SK-N-DZ (cell line): ENCODE measurements at places on chromosomes 1 and 21.

DNA sequence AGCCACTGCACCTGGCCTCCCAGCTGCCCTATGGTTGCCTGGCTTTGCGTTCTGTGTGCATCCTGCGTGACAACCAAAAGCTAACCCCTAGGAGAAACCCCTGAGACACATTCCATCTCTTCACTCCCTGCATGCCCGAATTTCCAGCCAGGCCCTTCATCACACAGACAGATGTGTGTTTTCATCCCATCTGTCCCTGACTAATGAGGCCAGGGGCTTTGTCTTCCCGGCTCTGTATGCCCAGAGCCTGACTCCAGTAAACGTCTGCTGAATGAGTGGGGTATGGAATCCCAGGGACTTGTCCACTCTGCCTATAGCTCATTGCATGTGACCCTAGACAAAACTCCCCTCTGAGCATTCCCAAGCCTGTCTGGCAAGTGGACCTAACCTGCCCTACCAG lies 9.6 kb downstream of the ESPN start:
- no peak for DNase-seq

DNA sequence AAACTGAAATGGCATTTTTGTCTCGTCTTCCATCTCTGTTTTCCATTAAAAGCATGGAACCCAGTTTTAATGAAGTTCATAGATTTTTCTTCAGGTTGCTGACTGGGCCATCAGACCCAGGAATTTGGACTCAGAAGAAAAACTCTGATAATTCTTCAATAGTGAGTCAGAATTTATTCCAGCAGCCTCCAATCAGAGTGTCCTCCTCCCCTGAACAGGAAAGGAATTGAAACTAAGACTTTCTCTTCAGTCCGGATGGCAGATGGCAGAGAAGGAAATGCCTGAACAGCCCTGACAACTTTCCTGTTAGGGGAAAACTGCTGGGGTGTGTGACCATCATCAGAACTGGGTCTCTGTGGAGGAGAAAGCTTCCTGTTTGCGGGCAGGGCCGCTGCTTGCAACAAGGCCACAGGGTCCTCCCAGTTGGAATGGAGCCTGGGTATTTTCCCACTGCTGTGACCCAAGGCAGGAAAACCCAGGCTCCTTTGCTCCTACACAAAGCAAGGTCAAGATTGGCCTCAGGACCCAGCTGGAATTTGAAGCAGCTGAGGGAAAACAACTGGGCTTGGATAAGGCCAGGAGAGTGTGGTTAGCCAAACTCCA lies 20.7 kb downstream of the CD34 start:
- no peak for DNase-seq

DNA sequence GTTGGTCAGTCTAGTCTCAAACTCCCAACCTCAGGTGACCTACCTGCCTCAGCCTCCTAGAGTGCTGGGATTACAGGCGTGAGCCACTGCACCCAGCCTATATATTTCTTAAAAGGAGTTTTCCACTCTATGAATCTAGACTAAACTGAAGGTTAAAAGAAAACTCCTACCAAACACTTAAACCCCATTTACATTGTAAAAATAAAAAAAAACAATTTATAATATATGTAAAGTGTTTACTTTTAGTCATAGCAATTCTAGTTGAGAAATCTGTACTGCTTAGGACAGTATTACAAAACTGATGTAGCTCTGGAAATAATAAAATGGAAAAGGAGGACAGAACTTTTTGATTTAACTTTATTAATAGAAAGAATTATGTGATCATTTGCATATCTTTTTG lies 9.5 kb downstream of the ASB17 start:
- no peak for DNase-seq

- no peak for DNase-seq
Observed at GRCh38 chr1:161131523-161132409, 701 bp downstream of the DEDD start.

- no peak for DNase-seq
Observed at GRCh38 chr1:167083066-167083665, 7.0 kb downstream of the GPA33 start.

- DNase-seq, result no peak
Observed at GRCh38 chr1:228411548-228412430, 4.9 kb downstream of the TRIM17 start.

DNA sequence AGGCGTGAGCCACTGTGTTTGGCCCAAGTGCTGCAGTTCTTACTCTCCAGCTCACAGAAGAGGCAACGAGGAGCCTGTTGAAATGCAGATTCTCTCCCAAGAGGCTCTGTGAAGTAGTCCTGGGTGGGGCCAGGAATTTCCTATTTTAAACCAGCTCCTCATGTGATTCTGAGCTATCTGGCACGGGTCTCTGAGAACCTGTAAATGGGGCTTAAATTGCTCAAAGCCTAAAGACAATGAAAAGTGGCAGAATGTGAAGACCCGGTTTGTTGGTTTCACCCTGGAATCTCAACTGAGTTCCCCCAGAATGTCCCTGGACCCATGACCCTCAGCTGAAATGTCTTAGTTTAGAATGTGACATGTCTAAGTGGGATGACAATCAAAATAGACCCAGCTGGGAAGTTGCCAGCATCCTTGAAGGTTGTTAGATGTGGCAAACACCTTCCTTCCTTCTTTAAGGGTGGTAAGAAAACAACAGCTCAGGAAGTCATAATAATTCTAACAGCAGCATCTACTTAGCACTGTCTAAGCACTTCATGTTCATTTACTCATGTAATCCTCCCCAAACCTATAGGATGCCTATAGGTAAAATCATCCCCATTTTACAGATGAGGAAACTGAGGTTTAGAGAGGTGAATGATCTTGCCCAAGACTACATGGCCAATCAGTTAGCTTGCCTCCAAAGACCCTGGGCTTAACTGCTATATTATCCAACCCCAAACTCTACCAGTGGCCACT lies 20.9 kb upstream of the ATP5PO start:
- no peak for DNase-seq

- DNase-seq, result no peak
Observed at GRCh38 chr1:61515096-61515495, 209.8 kb downstream of the TM2D1 start.

GRCh38 chr1:53942127-53942957 lies 3.2 kb downstream of the IFT25 start:
- DNase-seq, result no peak

DNA sequence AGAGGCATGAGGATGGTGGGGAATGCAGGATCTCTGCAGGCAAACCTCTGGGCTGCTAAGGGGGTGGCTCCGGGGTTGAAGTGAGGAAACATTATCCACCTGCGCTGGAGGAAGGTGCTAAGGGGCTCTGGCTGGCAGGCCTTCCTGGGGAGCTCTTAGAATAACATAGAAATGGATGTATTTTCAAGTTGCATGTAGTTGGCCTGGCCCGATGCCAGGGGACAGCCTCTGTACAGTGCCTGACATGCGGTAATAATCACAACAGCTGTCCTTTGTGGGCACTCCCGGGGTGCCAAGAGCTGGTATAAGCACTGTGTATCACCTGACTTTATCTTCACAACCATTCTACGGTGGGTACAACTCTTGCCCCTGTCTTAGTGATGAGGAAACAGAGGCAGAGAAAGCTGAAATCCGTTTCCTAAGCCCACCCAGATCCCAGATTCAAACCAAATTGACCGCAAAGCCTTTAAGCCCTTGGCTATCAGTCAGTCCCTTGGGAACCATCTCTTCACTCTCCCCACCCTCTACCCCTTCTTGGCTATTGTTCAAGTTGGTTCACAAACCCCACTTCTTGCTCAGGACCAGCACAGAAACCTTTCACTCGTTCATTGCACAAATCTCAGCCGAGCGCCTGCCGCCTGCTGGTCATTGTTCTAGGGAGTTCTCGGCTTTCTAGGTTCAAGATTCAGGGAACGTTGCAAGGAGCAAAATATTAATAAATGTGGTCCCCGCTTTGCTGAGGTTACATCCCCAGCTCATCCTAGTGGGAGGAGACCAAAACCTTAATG lies 30.9 kb downstream of the PADI4 start:
- DNase-seq, result no peak

- DNase-seq, result no peak
Observed at GRCh38 chr1:24914226-24915069, 15.6 kb downstream of the RUNX3 start.

- no peak for DNase-seq
Observed at GRCh38 chr1:8562881-8563865, 245.3 kb downstream of the SLC45A1 start.

- DNase-seq, result no peak
Observed at GRCh38 chr1:160308451-160309184, 23.7 kb upstream of the PEX19 start.

- DNase-seq, result no peak
Observed at GRCh38 chr1:64948905-64949833, 17.2 kb downstream of the JAK1 start.

DNA sequence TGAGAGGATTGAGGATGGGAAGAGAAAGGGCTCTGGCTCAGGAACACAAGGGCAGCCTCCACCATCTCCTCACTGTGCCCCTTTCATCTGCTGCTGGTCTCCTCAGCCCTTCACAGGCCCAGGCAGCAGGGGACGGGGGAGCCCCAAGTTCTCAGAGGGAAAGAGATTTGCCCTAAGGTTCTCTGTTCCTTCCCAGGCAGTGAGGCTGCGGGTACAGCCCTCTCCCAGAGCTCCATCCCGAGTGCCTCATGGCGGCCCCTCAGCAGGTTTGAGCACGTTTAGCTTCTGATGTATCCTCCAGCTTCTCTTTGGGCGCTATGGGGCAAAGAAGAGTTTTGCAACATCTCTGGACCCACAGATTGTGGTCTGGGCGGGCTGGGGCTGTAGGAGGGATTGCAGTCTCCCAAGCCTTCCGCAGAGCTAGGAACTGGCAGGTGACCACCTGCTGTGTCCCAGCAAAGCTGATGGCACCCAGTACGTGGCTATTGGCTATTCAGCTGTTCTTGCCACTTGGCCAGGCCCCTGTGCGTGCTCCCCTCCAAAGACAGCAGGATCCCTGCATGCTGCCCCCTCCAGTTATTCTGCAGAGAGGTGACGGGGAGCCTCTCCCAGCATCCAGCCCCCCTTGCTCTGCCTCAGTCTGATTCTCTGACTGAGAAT lies 10.1 kb downstream of the DISP3 start:
- no peak for DNase-seq

GRCh38 chr1:22379566-22379965 lies 72.1 kb upstream of the ZBTB40 start:
- no peak for DNase-seq

DNA sequence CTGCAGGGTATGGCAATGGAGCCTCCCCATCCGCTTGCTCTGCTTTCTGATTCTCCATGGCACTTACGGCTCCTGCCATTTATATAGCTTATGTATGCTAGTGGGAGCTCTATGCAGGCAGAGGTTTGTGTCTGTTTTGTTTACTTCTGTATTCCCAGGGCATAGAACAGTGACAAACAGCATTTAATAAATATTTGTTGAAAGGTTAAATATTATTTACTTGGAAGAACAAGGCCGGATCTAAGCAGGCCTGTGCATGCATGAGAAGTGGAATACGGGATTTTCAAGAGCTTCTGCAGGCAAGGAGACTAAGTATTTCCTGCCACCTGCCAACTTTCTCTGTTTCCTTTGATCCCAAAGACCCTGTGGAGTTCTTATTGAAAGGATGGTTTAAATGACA lies 90.7 kb downstream of the XCL2 start:
- DNase-seq, result no peak

GRCh38 chr1:10857687-10858086 lies 61.2 kb upstream of the CASZ1 start:
- no peak for DNase-seq

GRCh38 chr1:46580140-46580903 lies 23.7 kb downstream of the MKNK1 start:
- DNase-seq, result no peak

DNA sequence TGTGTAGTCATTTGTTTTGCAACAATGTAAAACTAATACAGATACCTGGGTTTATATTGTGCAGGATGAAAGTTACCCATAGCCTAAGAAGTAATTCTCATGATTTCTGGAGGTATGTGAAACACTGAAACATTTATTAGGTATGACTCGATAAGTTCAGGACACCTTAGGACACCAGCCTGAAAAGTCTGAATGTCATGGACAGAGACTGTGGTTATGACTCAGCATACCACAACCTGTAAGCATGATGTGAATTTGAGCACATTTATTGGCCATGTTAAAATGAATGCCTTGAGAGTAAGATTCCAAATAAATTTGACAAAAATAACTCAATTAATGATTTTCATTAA lies 1471.7 kb upstream of the B3GALT2 start:
- DNase-seq, result no peak

- no peak for DNase-seq
Observed at GRCh38 chr1:9139930-9140329, 11.0 kb upstream of the GPR157 start.

DNA sequence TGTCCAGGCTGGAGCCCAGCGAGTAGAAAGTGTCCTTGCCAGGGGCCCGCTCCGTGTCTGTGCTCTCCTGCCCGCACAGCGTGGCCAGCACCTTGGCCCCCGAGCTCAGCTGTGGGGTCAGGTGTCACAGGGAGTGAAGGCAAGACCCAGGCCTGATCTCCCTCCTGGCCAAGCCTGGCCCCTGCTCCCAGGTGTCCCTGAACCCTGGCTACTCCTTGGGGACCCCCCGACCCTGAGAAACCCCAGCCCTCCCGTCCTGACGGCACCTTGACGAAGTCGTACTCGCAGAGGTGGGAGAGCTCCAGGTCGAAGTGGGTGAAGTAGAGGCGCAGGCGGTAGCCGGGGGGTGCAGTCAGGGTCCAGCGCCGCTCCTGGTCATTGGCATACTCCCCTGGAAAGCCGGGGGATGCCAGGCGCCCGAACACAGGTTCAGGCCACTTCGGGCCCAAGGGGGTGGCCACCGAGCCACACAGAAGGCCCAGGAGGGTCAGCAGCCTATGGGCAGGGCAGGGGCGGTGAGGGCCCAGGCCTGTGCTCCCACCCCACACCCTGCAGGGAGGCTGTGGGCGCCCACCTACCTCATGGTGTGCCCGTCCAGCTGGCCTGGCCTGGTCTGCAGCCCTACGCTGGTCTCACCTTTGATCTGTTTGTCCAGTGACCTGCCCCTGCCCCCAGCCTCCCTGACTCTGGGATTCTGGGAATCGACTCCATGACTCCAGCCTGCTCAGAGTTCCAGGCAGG lies at the start of gene MASP2:
TSS of gene MASP2 (minus strand) at position 615 of the 741 bp plus-strand sequence. CDS start at position 583, 32 bp downstream.
- DNase-seq, result no peak

- DNase-seq, result no peak
Observed at GRCh38 chr1:244395965-244396364, 55.7 kb downstream of the ADSS2 start.

- DNase-seq, result no peak
Observed at GRCh38 chr1:169722779-169723178, 11.1 kb downstream of the SELE start.

GRCh38 chr1:70864302-70864701 lies 183.3 kb downstream of the PTGER3 start:
- no peak for DNase-seq

GRCh38 chr1:196178083-196178635 lies 430.1 kb downstream of the KCNT2 start:
- DNase-seq, result no peak

GRCh38 chr1:156508955-156509234 lies 8.3 kb upstream of the MEF2D start:
- no peak for DNase-seq
